Stimulated activated CD8-positive, alpha-beta memory T cell treated with anti-CD3 and anti-CD28 coated beads, Interleukin-15, amount 100 ng/mL, for 1 hour (primary cell): ENCODE measurements at places on chromosomes 5 and 9.

DNA sequence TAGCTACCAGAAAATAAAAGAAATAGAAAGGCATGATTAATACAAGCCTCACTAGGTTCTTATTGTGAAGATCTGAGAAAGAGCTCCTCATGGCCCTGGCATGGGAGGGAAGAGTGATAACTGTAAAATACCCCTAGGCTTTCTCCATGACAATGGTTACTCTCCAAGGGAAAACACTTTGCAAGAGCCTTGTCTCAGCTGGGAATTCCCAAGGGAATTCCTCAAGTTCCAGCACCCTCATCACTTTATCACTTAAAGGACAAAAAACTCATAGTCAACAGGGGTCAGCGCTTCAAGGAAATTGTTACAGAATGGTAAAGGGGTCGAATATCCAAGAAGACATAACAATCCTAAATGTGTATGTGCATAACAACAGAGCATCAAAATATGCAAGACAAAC, 21.2 kb downstream of the SYK start:
- no peak for DNase-seq

- no peak for DNase-seq
These were observed 115.4 kb downstream of the KIF4B start for GRCh38 chr5:155128786-155129512.

- DNase-seq = no peak
These were observed 109.3 kb downstream of the JAKMIP2 start for GRCh38 chr5:147673266-147673665.

GRCh38 chr5:59943452-59944113, 50.1 kb upstream of the PDE4D start:
- no peak for DNase-seq

DNA sequence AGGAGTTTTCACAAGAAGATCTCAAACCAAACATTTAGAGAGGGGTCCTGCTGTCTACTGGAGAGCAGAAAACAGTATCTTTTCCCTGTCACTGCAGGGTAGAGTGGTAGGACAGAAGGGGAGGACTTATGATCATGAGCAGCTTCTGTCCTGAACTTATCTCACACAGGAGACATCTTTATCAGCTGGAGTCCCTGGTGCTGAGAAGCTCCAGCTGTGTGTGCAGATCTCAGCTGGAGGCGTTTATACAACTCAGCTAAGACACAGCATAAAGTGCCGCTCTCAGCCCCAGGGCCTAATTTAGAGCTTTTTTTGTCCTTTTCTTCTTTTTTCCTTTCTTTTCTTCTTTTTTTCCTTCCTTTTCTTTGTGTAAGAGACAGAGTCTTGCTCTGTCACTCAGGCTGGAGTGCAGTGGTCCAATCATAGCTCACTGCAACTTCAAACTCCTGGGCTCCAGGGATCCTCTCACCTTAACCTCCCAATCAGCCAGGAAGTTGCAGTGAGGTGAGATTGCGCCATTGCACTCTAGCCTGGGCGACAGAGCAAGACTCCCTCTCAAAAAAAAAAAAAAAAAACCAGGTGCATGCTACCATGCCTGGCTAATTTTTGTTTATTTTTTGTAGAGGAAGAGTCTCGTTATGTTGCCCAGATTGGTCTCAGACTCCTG, 31.9 kb downstream of the CCDC125 start:
- DNase-seq = no peak

- DNase-seq = no peak
These were observed 355.3 kb downstream of the KIAA0825 start for GRCh38 chr5:94263068-94263467.

DNA sequence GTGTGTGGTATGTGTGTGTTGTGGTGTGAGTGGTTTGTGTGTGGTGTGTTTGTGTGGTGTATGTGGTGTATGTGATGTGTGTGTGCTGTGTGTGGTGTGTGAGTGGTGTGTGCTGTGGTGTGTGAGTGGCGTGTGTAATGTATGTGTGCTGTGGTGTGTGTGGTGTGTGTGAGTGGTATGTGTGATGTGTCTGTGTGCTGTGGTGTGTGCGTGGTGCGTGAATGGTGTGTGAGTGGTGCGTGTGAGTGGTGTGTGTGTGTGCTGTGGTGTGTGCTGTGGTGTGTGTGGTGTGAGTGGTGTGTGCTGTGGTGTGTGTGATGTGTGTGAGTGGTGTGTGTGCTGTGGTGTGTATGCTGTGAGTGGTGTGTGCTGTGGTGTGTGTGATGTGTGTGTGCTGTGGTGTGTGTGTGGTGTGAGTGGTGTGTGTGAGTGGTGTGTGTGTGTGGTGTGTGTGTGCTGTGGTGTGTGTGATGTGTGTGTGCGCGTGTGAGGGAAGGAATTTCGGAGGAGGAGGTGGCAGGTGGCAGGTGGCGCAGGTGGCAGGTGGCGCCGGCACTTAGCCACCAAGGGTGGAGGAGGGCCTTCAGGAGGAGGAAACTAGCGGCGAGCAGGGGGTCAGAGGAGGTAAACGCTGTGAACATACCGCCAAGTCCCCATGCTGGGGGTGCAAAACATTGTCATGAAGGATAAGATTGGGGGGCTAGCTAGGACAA, 191.8 kb downstream of the MELK start:
- DNase-seq = no peak

- no peak for DNase-seq
These were observed 8.9 kb downstream of the ZFAND5 start for GRCh38 chr9:72356041-72356582.

- no peak for DNase-seq
These were observed 15.5 kb upstream of the SLC36A3 start for GRCh38 chr5:151318850-151319732.

DNA sequence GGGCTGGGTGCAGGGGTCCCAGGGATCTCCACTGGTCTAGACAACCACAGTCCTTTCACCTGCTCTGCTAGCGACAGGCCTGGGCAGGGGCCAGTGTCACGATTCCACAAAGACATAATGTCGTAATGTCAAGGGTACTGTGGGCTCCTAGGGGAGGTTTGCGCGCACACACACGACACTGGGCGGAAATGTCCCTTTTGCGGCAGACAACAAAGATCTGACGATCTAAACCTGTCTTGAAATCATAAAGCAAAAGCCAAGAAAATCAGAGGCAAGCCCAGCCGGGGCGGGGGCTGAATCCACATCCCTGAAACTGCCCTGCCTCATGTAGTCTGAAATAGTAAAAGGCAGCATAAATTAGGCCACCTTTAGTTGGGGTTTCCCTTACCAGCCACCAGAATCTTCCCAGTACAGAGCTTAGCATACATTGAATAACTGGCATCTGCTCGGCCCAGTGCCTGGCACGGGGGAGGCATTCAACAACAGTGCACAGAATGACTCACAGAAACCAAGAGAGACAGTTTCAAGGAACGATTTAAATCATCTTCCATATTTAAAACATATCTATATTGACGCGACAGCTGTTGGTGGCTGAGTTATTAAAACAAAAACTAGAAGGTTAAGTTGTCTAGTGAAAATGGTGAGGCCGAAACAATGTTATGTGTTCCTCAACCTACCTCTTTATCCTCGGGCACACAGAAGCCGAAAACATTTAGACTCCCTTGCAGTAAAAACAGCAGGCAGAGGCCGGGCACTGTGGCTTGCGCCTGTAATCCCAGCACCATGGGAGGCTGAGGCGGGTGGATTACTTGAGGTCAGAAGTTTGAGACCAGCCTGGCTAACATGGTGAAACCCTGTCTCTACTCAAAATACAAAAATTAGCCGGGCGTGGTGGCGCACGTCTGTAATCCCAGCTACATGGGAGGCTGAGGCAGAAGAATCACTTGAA, 151.0 kb downstream of the MYO10 start:
- DNase-seq = no peak

GRCh38 chr9:78289474-78289873, 7.5 kb upstream of the PSAT1 start:
- no peak for DNase-seq

- no peak for DNase-seq
These were observed 11.1 kb upstream of the AQP3 start for GRCh38 chr9:33458444-33458843.

- no peak for DNase-seq
These were observed 621.1 kb upstream of the CDH18 start for GRCh38 chr5:20609126-20609525.

- DNase-seq = no peak
These were observed 441.5 kb downstream of the ENC1 start for GRCh38 chr5:74199005-74199404.

- DNase-seq = no peak
These were observed 9.9 kb downstream of the BBLN start for GRCh38 chr9:128169925-128170324.

- DNase-seq = no peak
These were observed 10.5 kb upstream of the GALNT10 start for GRCh38 chr5:154179846-154180710.

- no peak for DNase-seq
These were observed 53.8 kb downstream of the GLRA1 start for GRCh38 chr5:151870820-151871219.

- DNase-seq = no peak
These were observed 459.1 kb downstream of the EBF1 start for GRCh38 chr5:158640593-158640980.

DNA sequence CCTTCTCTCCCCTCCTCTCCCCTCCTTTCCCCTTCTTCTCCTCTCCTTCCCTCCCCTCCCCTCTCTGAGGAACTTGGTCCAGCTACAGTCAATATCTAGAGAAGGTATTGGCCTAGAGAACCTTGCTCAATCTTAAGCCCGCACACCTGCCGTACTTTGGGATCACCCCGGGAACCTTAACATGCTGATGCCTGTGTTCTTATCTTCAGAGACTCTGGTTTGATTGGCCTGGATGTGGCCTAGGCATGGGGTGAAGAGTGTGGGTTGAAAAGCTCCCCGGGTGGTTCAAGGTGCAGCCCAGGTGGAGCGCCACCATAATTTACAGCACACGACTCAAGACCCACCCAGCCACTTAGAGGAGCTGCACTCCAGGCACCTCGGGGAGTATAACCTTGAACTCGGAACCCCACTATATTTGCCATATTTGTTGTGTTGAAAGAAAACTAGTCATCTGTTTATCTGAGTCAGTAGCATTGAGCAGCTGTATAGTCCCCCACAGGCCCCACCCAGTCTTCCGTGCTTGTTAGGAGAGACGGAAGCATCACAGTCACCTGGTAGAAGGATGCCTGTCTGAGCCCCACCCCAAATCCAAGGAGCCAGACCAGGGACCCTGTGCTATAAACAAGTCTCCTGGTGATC, 14.4 kb upstream of the PHF19 start:
- no peak for DNase-seq

GRCh38 chr5:86926033-86926432, 308.3 kb downstream of the COX7C start:
- no peak for DNase-seq

DNA sequence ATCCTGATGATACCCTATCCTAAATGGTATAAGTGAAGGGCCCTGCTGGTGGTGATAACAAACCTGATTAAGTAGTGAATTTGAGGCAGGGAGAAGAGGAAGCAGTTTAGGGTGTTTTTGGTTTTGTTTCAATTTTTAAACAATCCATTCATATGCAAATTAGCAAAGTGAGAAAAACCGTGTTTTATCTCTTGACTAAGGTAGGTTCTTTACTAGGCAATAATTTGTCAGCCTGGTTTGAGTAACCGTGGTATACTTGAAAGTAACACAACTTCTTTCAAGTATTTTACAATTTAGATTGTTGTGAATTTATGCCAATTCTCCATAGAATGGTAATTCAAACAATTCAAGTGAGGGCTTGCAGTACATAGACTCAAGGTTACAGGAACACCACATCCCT, 177.8 kb upstream of the CD180 start:
- no peak for DNase-seq

- DNase-seq = no peak
These were observed 63.6 kb downstream of the RNF180 start for GRCh38 chr5:64229163-64229774.

DNA sequence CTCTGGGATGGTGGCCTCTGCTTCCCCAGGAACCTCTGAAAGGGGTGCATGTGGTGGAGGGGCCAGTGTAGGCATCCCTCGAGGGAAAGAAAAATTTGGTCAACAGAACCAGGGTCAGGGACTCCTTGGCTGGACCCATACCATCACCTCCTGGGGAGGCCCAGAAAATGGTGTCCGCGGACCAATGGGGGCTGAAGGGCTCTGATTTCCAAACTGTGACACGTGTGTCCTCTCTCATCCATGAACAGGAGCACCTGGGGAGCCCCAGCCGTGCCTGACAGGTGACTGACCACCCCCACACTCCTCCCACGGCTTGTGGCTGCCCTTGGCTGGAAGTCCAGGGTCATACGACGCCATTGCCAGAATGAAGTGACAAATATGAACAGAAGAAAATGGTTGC, 3.9 kb downstream of the FCN2 start:
- no peak for DNase-seq

- no peak for DNase-seq
These were observed 63.8 kb upstream of the PPARGC1B start for GRCh38 chr5:149666212-149666852.

- no peak for DNase-seq
These were observed 165.7 kb upstream of the IRX1 start for GRCh38 chr5:3429962-3430361.

GRCh38 chr5:64693636-64694035, 3.3 kb downstream of the SHISAL2B start:
- no peak for DNase-seq

GRCh38 chr9:96040591-96041461, 165.3 kb downstream of the ERCC6L2 start:
- DNase-seq = no peak

GRCh38 chr5:113237893-113238292, 196.9 kb downstream of the TSSK1B start:
- DNase-seq = no peak

DNA sequence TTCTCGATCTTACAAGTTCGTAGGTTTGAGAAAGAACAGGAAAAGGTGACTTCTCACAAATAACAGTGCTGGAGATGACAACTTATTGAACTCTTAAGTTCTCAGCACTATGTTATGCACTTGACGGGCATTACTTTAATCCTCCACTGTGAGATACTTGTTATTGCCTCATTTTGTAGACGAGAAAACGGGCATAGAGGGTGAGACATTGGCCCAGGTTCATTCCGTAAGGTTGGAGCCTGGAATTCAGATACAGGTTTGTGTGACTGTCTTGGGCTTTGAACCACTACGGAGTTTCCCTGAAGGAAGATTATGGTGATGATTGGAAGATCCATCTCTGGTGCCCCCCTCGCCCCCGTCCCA, 657 bp downstream of the MAT2B start:
- no peak for DNase-seq
